ENCODE measurements at places on chromosomes 7 and 10.

DNA sequence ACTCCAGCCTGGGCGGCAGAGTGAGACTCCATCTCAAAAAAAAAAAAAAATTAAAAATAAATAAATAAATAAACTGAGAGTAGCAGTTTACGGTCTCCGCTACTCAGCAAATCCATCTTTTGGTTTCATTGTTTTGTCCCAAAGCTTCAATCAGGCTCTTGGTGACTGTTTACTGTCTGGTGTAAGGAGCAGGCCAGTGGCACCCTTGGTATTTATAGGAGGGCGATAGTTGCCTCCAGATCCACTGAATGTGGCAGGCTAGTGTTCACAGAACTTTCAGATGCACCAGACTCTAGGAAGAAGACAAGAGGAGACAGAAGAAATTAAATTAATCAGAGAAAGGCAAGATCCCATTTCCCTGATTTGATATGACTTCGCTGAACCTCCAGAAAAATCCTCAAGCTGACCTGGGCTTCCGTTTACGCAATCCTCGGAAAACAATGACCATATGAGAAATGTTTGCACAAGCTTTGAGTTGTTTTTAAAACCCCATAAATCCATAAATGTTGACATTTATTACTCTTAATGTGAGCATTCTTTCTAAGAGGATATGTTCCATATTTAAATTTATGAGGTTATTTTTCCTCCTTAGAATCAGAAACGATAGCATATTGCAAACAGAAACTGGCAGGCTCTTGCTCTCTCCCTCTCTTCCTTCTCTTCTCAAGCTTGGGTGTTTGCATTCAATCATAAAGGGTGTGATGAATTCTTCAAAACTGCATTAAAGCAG lies 7.1 kb upstream of the MUC3A start:
- no peak for DNase-seq

DNA sequence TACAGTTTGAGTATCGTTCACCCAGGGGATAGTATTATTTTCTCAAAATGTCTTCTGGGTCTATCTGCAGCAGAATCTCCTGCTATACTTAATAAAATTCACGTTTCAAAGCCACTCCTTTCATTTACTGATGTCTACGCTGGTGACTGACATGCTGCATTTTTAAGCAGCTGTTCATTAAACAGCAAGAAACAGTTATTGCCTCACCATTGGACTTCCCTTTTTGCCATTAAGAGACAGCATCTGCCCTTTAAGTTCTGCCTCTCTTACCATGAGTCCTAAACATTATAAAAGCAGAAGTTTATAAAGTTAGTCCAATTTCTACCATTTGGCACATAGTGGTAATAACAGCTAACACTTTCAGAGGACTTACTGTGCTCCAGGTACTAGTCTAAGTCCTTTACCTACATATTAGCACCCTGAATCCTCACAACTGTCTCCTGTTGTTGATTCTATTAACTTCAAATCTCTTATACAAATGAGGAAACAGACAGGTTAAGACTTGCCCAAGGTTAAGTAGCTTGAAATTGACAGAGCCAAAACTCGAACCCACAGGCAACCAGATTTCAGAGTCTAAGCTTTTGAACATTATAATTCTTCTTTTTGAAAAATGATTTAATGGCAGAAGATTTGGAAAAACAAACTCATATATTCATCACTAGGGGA lies 169.5 kb downstream of the SNX13 start:
- no peak for DNase-seq

DNA sequence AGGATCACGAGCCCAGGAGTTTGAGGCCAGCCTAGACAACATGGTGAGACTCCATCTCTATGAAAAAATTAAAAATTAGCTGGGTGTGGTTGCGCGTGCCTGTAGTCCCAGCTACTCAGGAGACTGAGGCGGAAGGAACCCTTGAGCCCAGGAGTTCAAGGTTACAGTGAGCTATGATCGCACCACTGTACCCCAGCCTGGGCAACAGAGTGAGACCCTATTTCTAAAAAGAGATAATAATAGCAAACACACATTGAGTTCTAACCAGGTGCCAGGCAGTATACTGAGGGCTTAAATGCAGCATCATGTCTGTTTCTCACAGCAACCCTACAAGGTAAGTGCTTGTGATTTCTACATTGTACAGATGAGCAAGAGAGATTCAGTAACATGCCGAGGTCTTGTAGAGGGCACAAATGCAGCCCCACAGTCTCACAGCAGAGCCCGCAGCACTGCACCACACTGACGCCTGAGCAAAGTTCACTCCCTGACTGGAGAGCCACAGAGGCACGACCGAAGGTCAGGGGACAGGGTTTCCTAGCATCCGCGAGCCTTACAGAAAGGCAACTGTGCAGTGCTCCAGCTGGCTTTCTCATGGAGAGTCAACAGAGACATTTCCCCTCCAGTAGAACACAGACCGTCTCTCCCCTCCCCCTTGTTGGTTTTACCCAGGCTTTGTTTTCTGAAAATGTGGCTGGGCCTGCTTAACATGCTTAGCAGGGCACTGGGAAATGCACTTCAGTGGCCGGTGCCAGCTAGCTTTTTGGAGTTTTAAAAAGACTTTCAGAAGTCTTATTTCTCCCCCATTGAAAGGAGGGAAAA lies 36.5 kb downstream of the PDSS1 start:
- DNase-seq: no peak

- no peak for DNase-seq
These were observed 94.2 kb downstream of the NRBF2 start for GRCh38 chr10:63227207-63227895.

DNA sequence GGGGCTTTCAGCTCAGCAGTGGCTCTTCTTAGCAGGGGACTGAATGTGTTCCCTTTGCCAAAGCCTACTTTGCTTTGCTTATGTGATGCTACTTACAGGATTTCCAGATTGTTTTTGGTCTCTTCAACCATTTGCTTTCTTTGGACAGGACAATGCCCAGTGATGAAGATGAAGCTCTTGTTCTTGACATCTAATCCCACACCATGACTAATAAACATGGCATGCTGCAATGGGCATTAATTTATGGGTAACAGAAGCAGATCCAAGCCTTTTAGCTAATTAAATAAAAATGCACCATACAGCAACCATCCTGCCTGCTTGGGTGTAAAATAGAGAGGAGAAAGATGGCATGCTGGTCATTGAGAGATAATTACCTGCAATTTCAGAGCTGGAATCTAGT lies 175.5 kb upstream of the ITGB1 start:
- DNase-seq: no peak

DNA sequence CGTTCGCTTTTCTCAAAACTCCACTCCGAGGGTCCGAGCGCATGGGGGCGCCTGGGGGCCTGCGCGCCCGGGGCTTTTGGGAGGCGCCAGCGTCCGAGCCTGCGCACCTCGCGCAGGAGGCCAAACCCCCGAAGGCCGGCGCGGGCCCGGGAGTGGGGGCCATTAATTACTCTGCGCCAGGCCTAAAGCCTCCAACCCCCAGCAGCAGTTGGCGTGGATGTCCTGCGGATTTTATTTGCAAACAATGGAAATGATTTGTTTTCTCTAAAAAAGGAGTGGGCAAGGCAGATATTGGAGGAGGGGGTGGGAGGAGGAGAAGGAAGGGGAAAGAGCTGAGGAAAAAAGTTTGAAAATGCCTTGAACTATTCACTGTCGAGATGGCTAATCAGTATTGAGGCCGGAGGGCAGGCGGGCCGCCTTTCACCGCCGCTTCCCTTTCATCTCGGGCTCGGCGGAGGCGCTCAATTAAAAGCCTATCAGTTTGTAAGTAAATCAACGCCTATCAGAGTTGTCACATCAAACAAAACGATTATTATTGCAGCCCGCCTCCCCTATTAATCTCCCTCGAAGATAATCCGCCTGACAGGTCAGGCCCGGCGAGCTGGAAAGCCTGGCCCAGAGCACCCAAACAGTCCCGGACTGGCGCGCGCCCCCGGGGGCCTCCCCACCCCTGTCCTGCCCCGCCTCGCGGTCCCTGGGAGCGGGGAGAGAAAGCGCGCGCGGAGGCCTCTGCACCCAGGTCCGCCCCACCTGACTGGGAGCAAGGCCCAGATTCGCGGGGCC lies 3.4 kb upstream of the ZNF503 start:
- no peak for DNase-seq

GRCh38 chr10:104334965-104335650 lies 3.2 kb downstream of the ITPRIP start:
- DNase-seq: no peak

Data from GM13976 (cell line).